Amygdala (tissue), 56 donors: ENCODE measurements at places on chromosomes 7 and 10.

DNA sequence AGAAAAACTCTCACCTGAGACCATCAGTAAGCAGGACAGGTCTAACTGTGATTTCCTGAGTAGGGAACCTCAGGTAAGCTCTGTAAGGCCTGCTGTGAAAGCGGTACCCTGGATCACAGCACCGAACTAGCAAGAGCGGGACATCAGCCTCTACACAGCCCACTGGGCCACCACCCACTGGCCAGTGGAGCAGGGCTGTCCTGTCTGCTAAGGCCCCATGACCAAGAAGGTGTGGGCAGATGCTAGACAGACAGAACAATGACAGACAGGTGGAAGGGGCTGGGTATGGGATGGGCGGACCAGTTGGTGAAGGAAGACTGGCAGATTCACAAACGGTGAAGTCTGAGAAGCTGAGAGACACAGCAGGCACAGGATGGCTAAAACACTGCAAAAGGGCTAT is 79.4 kb upstream of the DDC start:
- no peak for DNase-seq

DNA sequence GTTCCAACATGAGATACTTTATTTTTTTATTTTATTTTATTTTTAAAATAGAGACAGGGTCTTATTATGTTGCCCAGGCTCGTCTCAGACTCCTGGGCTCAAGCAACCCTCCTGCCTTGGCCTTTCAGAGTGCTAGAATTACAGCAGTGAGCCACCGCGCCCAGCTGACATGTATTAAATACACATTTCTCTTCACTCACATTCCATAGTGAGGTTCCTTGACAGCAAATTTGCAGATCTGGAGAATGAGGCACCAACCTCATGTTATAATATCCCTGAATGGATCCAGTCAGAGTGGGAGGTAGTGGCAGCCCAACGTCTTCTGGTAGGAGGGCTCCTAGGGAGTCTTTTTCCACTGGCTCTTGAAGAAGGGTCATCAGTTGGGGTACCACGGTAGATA is 46.1 kb downstream of the OGDH start:
- DNase-seq = no peak

DNA sequence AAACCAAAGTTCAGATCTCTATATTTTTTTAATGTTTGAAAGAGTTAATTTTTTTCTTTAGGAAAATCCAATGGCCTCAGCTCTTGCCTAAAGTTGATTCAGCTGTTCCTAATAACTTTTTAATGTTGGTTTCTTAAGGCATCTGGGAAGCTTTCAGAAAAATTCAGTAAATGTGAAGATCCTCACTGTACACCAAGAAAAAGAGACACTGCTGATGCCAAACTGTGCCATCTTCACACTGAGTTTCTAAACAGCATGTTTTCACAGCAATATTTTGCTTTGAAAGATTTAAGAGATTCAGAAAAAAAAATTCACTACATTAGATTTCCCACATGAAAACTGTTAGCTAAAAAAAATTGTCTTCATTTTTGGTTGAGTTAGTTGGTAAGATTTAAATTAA is 249.4 kb downstream of the NEBL start:
- no peak for DNase-seq

DNA sequence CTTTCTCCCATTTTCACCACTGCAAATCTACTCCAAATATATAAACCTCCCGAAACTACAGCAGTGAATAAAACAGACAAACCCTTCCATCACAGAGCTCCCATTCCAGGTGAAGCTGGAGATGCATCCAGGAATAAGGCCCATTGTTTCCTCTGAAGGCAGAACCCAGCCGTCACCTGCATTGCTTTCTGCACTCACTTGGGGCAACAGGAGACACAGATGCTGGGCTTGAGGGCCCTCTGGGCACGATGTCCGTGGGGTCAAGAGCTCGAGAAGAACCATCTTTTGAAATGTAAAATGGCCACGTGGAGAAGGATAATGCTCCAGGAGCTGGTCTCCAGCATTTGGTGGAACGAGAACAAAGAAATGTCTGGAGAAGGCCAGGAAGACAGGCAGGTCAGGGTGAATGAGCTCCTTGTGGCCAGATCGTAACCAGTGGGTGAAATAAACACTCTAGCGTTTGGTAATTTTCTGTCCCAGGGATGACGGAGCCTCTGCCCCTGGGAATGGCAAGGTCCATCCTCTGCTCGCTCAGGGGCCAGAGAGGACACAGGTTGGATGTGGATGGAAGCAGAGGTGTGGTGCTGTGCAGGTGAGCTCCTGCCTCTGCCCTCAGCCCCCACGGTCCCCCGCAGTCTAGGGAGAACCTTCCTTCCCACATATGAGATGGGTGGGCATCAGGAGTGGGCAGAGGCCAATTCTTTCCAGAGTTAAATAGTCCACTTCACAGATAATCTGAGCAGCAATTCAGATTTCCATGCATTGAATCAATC is 556.1 kb downstream of the DNAJB6 start:
- DNase-seq = no peak

- no peak for DNase-seq
Measured at GRCh38 chr10:45471531-45472310, 97.7 kb downstream of the ALOX5 start.

GRCh38 chr7:150324373-150324961 is 1.1 kb upstream of the ACTR3C start:
- DNase-seq = no peak

- no peak for DNase-seq
Measured at GRCh38 chr7:29291723-29292618, 97.4 kb downstream of the CHN2 start.

DNA sequence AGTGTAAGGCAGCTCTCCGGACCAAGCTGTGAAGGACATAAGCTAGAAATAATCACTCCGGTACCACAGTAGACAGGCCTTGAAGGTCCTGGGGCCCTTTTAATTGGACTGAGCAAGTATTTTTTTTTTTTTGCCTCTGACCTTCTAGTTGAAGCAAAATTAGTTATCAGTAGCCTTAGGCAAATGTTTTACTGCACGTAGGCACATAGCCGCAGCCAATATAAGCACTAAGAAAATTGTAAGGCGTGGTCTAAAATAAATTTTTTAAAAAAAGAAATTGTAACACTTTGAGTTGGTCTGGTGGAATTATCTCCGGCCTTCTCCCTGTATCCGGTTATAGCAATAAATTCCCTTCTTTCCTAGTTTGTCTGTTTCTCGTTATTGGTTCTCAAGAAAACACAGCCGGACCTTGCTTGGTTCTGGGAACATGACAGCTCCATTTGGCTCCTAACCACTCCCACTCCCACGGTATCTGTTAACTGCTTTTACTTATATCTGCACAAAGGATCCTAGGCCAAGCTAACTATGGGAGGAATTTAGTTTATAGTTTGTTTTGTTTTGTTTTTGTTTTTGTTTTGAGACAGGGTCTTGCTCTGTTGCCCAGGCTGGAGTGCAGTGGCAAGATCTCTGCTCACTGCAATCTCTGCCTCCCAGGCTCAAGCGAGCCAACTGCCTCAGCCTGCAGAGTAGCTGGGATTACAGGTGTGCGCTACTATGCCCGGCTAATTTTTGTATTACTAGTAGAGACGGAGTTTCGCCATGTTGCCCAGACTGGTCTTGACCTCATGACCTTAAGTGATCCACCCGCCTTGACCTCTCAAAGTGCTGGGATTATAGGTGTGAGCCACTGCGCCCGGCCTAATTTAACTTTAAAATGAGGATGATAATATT is 124.4 kb upstream of the KIF5B start:
- DNase-seq = no peak

DNA sequence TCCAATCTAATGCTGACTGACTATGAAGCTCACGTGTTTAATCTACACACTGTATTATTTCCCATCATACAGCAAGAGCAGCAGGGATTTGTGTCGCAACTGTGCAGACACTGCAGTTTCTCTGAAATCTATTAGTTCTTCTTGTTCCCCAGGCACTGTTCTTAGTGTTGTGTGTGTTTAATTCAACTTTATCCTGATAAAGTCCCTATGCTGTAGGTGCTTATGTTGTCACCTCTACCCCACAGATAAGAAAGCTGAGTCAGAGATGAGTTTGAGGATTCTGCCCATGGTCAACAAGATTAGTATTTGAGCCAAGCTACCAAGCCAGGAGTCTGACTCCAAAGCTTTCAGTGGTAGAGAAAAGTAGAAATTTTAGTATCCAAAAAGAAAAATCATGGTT is 22.5 kb upstream of the EPHB6 start:
- DNase-seq = no peak

DNA sequence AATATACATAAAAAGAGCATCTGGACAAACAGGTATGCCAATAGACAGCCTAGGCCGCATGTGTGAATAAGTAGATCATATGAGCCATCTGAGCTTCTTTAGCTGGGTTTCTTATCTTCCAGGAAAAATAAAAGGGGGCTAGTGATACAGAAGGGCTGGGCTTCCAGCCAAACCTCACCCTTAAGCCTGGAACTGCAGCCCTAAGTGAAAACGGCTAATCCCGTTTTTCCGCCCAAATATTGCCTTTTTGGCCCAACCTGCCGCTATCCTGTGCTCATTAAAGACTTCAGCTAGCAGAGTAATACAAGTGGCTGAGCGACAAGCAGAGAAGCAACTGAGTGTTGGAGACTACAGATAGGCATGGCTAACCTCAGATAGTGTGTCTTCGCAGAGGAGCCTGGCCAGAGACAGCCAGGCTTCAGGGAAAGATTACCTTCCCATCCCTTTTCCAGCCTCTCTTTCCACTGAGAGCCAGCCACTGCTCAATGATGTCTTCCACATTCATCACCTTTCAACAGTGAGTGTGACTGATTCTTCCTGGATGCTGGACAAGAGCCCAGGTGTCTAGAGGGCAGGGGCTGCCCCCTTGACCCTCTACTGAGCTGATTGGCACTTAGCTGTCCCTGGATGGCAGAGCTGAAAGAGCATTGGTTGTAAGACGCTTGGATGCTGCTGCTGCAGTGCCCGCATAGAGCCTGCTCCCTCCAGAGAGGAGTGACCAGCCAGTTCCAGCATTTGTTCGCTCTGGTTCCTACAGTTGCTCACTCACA is 108.9 kb downstream of the ITGB8 start:
- no peak for DNase-seq

DNA sequence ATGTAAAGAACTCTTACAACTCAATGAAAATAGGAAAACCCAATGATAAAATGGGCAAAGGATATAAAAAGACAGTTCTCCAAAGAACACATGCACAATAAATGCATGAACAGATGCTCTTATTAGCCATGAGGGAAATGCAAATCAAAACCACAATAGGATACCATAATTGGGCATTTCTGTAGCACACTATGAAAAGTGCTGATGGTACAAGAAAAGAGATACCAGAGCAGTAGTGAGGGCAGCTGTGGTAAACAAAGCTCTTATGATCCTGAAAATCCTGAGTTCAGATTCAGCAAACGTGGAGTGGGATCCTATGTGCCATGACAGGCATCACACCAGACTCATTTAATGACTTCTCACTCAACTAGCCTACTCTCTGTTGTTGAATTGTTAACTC is 96.7 kb upstream of the SLC25A13 start:
- DNase-seq = no peak

DNA sequence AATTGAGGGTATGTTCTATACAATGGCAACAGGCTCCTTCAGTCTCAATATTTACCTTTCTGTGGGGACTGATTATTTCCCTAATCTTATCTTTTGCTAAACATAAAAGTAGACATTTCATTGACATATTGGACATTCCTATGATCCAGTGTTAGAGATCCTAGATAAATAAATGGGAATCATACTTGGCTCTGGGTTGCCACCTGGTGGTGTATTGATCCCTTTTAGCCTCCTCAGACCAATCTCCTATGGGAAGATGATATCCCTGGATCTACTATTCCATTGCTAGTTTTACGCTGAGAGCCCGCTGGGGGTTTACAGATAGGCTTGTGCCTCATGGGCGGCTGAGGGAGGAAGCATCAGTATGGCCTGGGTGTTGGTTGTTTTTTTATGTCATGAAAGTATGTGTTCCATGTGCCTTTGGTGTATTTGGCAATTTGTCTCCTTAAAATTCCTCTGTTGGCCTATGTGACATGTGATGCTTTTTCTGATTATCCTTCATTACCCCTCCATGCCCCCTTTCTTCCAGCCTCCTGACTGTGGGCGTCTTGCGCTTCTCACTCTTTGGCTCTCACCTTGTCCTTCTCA is 18.8 kb downstream of the CELF2 start:
- no peak for DNase-seq

- no peak for DNase-seq
Measured at GRCh38 chr7:47441796-47442604, 139.9 kb downstream of the TNS3 start.

- no peak for DNase-seq
Measured at GRCh38 chr7:106623853-106624252, 37.1 kb downstream of the CCDC71L start.

- no peak for DNase-seq
Measured at GRCh38 chr10:5904227-5904626, 14.2 kb downstream of the FBH1 start.

- DNase-seq = no peak
Measured at GRCh38 chr7:131152766-131153165, 174.9 kb upstream of the MKLN1 start.

- DNase-seq = no peak
Measured at GRCh38 chr10:33279811-33280602, 54.5 kb downstream of the NRP1 start.

DNA sequence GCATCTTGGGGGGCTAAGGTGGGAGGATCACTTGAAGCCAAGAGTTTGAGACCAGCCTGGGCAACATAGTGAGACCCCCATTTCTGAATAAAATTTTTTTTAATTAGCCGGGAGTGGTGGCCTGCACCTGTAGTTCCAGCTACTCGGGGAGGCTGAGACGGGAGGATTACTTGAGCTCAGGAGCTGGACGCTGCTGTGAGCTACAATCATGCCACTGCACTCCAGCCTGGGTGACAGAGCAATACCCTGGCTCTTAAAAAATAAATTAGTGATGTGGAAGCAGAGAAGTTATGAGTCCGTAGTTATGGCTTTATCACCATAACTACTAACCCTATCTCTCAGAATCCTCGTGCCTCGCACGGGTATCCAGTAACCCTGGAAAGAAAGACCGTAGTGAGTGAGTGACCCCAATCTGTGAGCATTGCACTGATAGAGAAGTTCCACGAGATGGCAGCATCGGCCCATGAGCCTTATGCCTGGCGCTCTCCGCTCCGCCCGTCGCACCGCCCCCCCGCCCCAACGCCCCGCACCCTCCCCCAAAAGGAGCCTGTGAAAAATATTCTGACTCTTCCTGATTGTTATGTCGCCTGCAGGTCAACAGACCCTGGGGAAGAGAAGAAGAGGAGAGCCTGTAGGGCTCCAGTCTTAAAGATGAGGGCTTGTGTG is 4.9 kb upstream of the SLC29A3 start:
- peak; percentile 56 for DNase-seq

DNA sequence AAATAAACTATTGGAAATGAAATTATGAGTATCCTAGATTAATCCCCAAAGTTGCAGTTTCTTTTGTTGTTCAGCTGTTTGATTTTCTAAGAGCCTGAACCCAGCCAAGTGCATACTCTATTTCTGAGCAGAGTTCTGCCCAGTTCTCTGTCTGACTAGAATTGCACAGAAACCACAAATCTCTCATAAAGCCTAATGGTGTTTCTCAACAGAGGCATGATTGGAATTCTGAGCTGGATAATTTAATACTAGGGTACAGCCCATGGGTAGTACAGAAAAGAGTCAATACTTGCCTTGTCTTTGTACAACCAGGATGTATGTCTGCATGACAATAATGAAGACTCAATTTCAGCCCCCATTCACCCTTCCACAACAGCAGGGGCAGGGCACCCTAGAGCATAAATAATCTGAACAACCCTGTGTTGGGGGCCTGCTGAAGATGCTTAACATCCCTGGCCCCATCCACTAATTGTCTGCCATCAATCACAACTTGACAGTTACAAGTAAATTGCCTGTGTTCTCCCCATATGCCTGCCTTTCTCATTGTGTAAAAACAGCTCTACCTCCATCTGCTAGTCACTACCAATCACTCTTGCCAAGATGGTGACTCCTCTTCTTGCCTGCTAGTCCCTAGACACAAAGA is 114.4 kb downstream of the NPSR1 start:
- no peak for DNase-seq

GRCh38 chr10:83274088-83274487 is 865.2 kb upstream of the GHITM start:
- peak; percentile 0 for DNase-seq
